ENCODE measurements at places on chromosomes 12 and 14.

GRCh38 chr12:124618291-124618902, 51.0 kb upstream of the NCOR2 start:
- DNase-seq, result no peak

DNA sequence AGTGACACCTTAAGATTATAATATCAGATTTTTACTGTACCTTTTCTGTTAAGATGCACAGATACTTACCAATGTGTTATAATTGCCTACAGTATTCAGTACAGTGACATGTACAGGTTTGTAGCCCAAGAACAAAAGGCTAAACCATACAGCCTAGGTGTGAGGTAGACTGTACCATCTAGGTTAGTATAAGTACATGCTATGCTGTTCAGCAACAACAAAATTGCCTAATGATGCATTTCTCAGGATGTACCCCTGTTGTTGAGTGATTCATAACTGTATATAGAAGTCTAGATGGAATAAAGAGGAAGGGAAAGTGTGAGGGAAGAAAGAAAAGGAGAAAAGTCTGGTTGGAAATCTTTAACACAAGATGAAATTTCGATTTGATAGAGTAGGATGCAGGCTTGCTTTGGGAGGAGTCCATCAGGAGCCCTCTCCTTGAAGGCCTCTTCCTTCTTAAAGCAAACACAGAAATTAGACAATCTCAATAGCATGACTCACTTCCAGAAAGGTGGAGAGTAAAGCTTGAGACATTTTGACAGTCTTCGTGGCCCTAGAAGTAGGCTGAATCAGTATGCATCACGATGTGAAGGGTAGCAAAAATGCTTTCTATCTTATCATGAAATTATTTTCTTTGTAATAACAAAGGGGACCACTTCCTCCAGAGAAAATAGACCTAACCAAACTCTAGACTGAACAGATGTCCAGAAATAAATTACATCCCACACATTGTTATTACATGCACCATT, 191.5 kb downstream of the SYT1 start:
- DNase-seq, result no peak

DNA sequence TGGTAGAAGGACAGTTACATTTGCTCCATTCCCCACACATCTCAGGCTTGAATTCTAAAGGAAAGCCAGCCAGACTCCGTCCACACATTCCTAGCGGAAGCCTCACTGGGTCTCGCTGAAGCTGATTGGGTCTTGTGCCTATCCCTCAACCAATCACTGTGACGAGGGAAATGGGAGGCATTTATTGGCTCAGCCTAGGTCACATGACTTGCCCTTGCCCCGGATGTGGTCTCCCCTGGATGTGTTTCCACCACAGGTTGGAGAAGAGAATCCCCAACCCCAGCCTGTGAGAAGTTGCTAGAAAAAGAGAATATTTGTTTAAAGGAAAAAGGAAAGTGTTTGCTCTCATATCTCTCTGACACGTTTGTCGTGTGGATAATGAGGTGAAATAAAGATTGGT, 93.4 kb downstream of the C12orf75 start:
- no peak for DNase-seq

- no peak for DNase-seq
Measured at GRCh38 chr14:90576581-90576980, 179.8 kb downstream of the CALM1 start.

- peak; percentile 31 for DNase-seq
Measured at GRCh38 chr12:47819138-47819895, 386 bp downstream of the HDAC7 start.

GRCh38 chr14:28608851-28609828, 157.4 kb upstream of the FOXG1 start:
- DNase-seq, result peak; percentile 49

DNA sequence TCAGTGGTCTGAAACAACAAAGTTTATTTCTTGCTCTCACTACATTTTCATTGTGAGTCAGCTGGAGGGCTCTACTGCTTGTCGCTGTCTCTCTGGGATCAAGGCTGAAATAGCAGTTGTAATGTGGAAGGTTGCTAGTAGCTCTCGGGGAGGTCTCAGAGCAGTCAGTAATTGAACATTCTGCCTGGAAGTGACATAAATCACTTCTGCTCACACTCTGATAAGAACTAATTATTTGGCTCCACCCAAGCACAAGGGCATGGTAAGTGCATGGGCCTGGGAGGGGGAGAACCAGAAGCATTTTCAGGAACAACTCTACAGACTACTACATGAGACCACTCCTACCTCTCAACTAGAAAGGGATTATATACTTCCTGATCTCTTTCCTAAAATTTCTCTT, 128.2 kb downstream of the TMEM117 start:
- no peak for DNase-seq

- no peak for DNase-seq
Measured at GRCh38 chr12:19454837-19455236, 15.5 kb downstream of the AEBP2 start.

GRCh38 chr14:31336646-31337045, 83.7 kb downstream of the HEATR5A start:
- DNase-seq, result peak; percentile 89

DNA sequence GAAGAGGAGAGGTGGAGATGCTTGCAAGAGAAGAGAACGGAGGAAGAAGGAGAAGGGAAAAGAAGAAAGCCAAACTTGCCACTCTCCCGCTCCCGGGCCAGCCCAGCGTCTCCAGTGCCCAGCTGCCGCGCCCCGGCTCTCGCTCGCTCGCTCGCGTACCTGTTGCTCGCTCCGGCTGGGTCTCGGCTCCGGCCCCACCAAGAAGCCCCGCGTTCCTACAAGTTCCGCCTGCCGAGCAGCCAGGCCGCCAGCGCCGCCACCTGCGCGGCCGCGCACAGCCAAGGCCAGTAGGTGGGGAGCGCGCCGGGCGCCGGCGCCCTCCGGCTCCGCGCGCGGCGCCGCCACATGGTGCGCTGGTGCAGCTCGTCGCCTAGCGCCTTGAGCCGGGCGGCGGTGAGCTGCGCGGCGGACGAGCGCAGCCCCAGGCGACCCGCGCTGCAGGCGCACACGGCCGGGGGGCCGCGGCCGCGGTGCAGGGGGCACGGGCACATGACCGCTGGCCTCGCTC, 370 bp downstream of the HRK start:
- no peak for DNase-seq

- no peak for DNase-seq
Measured at GRCh38 chr12:22047494-22047893, 1.5 kb downstream of the CMAS start.

DNA sequence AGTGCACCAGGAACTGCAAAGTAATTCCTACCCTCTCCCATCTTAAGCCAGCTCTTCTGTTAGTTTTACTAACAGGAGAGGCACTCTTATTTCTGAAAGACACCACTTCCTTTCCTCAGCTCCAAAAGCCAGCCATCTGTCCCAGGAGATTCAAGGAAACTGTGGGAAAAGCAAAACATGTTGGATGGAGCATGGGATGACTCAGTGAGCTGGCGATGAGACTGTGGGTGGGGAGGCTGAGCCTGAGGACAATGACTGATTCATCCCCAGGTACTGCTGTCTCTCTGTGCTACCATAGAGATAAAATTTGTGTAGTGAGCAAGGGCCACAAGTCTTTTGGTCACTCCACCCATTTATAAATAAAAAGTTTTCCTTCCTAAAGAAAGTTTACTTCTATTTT, 141.4 kb downstream of the MYRFL start:
- no peak for DNase-seq

DNA sequence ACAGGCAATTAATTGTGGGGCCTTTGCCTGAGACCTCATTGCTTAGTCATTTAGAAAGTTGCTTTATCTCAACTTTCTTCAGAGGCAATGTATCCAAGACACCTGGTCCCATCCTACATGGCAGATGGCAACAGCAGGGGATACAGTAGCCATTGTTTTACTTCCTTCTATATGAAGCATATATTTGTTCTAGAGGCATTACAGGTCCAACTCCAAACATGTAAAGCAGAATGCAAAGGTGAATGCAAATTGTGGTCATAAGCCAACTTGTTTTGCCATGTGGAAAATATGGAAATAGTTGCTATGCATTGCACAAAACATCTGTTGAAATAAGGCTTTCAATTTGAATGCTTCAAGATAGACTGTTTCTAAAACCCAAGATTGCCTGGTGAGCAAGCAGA, 109.8 kb upstream of the BCAT1 start:
- DNase-seq, result no peak

GRCh38 chr12:85572956-85573355, 263.3 kb downstream of the RASSF9 start:
- DNase-seq, result no peak

All from MV-4-11 (cell line).